ENCODE measurements at places on chromosomes 1 and 21.

- no peak for DNase-seq
These were observed 379.3 kb downstream of the HHIPL2 start for GRCh38 chr1:222168621-222169020.

DNA sequence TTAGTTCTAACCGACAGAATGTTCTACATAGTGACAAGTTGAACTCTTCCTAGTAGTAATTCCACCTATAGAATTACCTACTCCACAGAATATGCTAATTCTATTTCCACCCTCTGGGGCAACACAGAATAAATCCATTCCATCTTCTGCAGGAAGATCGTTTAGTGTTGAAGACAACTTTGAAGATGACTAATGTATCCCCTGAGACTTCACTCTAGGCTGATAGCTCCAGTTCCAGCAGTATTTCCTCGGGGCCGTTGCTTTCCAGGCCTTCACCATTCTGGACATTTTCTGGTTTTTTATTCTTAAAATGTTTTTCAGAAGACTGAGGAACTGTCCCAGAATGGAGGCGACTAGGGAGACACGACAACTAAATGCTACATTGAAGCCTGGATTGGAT is 61.0 kb upstream of the CSF1 start:
- no peak for DNase-seq

GRCh38 chr1:159884296-159884695 is 15.7 kb downstream of the CFAP45 start:
- DNase-seq, result no peak

- DNase-seq, result no peak
These were observed 3.9 kb downstream of the PLA2G2D start for GRCh38 chr1:20115479-20115878.

Data from hematopoietic multipotent progenitor cell treated with erythropoietin and hydrocortisone succinate and interleukin-3 and kit ligand, for 8 days (in vitro differentiated cells).